ENCODE measurements at places on chromosomes 7 and 10.

GRCh38 chr10:48805848-48806247, 121.2 kb downstream of the WDFY4 start:
- no peak for DNase-seq

DNA sequence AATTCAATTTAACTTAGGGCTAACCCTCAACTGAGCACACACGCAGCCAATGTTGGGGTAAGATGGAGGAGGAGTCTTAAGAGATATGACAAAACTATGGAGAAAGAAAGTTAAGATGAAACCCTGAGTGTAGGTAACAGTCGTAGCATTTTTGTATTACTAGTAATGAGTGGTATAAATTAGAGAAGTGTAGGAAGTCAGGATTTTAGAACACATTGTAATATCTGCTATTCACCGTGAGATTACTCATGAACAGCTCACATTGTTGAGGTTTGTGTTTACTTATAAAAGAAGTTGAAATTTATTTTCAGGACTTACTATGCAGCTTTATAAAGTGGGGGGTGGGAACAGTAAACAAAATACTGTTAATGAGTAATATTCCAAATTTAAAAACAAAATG, 107.2 kb downstream of the ARHGAP21 start:
- no peak for DNase-seq

- no peak for DNase-seq
Observed at GRCh38 chr7:74569501-74570075, 87.9 kb upstream of the GTF2I start.

- no peak for DNase-seq
Observed at GRCh38 chr10:68327889-68328786, 3.7 kb upstream of the HNRNPH3 start.

DNA sequence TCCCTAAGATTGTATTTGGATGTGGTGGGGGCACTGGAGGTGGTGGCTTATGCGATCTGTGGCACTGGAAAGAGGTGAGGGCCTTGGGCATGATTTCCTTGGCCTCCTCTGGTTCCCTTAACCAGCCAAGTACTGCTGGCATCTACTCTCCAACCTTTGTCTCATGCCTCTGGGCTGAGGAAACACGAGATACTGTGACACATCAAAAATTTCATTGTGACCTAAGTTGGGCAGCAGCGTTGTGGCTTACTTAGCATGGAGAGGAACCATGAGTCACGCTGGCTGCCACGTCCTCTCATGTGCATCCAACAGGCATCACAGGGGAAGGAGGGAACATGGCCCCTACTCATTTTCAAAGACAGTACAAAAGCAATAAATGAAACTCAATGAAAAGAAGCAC, 29.7 kb upstream of the GSDME start:
- no peak for DNase-seq

- no peak for DNase-seq
Observed at GRCh38 chr7:5230265-5231067, 40.4 kb downstream of the WIPI2 start.

- DNase-seq: no peak
Observed at GRCh38 chr7:106954840-106955239, 89.7 kb upstream of the PRKAR2B start.

- DNase-seq: no peak
Observed at GRCh38 chr7:143914938-143915652, 13.1 kb upstream of the TCAF1 start.

- DNase-seq: no peak
Observed at GRCh38 chr7:4700577-4701235, 18.6 kb downstream of the FOXK1 start.

- DNase-seq: no peak
Observed at GRCh38 chr10:127279334-127279774, 83.0 kb upstream of the INSYN2A start.

- no peak for DNase-seq
Observed at GRCh38 chr10:52098130-52098529, 216.0 kb upstream of the DKK1 start.

DNA sequence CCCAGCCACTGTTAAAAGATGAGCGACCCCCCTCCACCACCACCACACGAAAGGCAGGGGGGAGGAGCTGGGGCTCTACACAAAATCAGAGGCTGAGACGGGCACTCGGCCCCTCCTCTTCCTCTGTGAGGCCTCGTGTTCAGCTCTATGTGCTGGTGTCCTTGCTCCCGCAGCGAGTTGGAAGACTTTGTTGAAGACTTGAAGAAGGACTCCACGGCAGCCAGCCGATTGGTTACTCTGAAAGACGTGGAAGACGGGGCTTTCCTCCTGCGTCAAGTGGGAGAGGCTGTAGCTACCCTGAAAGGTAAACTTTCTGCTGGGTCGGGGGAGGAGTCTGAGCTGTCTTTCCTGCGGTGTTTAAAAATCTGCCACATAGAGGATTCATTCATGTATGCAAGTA, 203.7 kb downstream of the ARHGAP21 start:
- no peak for DNase-seq

Data from stimulated activated CD8-positive, alpha-beta memory T cell treated with anti-CD3 and anti-CD28 coated beads, Interleukin-12 subunit alpha, Interleukin-12 subunit beta, amount 100 ng/mL, for 4 hours (primary cell).